DND-41 (cell line): ENCODE measurements at places on chromosomes 3 and 15.

DNA sequence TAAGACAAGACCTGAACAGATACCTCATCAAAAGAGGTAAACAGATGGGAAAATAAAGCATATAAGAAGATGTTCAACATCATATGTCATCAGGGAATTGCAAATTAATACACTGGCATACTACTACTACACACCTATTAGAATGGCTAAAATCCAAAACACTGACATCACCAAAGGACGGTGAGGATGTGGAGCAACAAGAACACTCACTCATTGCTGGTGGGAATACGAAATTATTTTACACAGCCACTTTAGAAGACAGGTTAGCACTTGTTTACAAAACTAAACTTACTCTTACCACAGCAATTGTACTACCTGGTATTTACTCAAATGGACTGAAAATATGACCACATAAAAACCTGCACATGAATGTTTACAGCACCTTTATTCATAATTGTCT lies 119.6 kb downstream of the GSK3B start:
- no peak for DNase-seq

DNA sequence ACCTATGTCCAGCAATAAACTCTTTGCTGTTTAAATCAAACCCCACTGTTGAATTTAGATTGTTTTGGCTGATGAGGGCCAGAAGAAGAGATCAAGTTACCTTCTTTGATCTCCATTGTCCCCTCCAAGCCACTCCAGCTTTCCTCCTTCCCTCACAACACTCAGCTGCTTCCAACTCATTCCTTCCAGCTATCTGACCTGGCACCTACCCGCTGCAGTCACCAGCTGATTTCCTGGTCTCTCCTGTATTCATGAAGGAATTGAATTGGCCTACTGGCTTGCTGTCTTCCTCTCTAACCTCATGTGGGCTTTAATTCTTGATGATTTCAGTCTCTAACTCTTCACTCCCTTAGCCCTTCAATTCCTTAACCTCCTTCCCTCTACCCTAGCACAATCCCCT lies 40.8 kb upstream of the ABHD17C start:
- no peak for DNase-seq

- no peak for DNase-seq
Measured at GRCh38 chr3:50164984-50165909, 10.1 kb downstream of the SEMA3F start.

DNA sequence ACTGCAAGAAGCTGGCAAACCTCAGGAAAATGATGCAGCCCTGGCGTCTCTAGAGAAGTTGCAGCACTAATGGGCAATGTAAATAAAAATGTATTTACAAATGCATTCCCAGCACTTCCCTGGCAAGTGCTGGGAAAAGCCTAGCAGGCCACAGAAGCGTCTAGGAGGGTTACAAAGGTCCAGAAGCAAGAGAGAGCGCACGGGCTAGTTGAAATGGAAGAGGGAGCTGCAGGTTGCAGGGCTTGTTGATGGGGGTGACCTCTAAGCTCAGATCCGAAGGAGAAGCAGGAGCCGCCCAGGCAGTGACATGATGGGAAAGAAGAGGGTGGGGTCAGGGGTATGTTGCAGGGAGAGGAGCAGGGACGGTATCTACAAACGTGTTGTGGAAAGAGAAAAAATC lies 2.7 kb upstream of the KNL1 start:
- no peak for DNase-seq

GRCh38 chr3:189270248-189270832 lies 98.6 kb downstream of the TPRG1 start:
- peak; percentile 39 for DNase-seq

DNA sequence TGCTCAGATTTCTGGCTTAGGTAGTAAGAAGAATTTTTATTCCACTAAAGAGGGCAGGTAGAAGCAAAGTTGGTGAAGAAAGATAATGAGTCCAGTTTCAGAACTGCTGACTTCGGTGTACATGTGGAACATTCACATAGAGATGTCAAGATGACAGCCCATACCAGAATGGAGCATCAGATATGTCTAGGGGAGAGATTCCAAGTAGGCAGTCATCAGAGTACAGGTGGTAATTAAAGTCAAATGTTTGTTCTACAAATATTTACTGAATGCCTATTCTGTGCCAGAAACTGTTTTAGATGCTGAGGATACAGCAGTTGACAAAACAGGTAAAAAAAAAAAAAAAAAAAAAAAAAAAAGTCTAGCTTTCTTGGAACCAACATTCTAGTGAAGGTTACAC lies 81.9 kb downstream of the FGF12 start:
- no peak for DNase-seq

DNA sequence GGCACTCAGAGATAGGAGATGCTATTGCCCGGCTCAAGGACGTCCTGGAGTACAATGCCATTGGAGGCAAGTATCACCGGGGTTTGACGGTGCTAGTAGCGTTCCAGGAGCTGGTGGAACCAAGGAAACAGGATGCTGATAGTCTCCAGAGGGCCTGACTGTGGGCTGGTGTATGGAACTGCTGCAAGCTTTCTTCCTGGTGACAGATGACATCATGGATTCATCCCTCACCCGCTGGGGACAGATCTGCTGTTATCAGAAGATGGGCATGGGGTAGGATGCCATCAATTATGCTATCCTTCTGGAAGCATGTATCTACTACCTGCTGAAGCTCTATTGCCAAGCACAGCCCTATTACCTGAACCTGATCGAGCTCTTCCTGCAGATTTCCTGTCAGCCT lies 26.4 kb downstream of the BCL2A1 start:
- DNase-seq: no peak

DNA sequence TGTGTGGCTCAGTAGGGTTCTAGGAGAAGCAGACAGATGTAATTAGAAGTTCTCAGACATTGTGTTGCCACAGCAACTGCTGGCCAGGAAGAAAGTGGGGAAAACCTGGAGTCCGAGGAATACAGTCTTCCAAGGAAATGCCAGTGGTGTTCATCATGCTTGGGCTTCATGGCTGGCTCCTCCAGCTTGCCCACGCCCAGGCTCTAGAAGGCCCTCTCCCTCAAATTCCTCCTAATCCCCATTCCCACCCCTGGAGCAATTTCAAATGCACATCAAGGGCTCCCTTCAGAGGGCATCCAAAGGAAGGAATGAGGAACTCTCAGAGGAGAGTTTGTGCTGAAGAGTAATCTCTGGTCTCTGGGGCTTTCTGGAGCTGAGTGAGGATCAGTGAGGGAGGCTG lies 21.9 kb downstream of the FSTL1 start:
- DNase-seq: no peak

DNA sequence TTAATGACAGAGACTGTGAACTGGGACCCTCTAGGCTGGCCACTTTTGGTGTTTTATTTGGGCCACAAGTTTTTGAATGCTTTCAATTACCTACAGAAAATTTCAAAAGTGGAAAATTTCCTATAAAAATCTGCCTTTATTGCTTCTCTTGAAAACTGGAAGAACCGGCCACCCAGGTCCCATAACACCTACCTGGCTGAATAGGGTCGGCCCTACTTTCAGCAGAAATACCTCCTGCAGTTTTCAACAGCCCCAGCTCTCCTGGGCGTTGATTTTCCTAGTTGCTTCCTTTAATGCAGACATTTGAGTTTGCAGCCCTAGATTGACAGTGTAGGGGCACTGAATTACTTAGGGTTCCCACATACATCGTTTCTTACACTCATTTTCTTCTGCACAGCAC lies 719 bp upstream of the SRPRB start:
- no peak for DNase-seq

- no peak for DNase-seq
Measured at GRCh38 chr3:185737740-185738680, 86.8 kb downstream of the IGF2BP2 start.

DNA sequence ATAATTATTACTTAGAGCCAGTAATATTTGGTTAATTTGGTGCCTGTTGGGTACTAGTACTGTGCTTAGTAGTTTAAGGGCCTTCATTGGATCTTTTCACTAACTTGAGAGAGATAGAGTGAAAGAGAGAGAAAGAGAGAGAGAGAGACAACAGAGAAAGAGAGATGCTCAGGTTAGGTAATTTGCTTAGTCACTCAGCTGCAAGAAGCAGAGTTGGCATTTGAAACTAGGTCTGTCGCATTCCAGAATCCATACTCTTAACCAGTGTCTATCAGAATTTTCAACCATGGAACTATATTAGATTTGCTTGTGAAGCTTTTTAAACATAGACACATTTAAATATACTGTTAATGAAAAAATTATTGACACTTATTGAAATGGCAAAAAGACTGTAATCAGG lies 31.1 kb upstream of the NUDT16 start:
- no peak for DNase-seq

- DNase-seq: no peak
Measured at GRCh38 chr3:8561370-8561769, 59.7 kb downstream of the LMCD1 start.

GRCh38 chr3:152385761-152386160 lies 117.0 kb downstream of the MBNL1 start:
- no peak for DNase-seq

DNA sequence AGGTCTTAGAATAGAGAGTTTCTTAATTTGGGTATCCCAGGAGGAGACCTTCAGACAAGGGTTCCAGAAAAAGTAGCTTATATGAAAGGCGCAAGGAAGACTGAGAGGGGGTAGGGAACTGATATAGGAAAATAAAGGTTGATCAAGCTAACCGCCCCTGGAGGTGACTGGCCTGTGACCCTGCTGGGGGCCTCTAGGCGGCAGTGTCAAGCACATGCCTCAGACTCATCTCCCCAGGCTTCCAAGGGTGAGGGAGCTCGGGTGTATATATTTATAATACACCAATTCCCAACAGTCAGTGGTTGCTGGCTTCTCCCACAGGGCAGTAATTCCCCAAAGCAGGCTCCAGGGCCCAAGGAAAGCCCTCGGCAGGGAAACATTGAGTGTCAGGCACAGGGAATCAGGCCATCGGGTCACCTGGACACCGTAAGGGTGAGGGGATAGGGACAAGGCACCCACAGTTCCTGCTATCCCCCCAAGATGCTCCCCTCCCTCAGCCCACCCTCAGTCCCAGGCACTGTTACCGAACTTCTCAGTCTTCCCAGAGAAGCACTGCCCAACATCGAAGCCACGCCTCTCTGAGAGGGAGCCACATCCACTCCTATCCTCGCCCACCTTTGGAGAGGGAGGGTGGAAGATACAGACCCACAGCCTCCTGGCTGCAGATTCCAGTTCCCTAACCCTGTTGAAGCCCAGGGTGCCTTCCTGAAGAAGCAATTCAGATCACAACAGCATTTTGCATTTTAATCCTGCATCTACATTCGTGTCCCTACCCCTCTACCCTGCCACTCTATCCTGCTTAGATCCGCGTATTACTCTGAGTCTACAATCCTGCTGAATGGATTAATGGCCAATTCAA lies 19.5 kb upstream of the CAV3 start:
- no peak for DNase-seq

DNA sequence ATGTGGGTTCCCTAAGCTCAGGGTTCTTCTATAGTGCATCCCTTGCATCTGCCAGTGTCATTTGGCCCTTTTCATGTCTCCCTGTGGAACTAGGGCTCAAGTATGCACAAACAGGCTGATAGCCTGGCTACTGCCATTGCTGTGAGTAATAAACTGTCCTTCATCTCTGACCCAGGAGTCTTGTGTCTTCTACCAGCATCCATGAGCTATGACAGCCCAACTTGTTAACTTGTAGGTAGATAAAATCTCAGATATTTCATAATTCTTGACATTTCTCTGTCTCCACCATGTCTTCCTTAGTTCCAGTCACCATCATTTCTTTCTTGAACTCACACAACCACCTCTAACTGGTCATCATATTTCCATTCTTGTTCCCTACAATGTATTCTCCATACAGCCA lies 19.5 kb upstream of the BCL2L10 start:
- no peak for DNase-seq

DNA sequence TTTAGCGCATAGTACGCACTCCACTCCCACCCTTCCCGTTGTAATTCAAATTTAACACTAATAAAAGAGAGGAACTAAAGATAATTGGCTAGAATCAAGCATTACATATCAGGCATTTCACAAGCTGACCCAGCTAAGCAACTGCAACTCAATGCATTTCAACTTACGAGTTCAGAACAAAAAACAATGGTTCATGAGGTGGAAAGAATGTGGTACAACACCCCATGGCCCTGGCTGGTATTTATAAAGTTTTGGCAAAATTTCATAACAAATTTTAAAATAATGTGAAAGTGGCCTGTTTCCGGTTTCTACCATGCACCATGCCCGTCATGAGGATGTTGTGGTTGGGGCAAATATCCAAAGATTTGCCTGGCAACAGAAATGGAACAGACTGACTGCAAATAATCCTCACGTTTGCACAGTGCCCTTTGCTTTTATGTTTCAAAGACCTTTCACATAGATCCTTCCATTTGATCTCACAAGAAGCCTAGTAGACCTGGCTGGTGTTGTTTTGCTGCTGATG lies 455.3 kb upstream of the NR2F2 start:
- DNase-seq: peak; percentile 74

GRCh38 chr15:42984493-42985034 lies 64.0 kb upstream of the TTBK2 start:
- DNase-seq: no peak

DNA sequence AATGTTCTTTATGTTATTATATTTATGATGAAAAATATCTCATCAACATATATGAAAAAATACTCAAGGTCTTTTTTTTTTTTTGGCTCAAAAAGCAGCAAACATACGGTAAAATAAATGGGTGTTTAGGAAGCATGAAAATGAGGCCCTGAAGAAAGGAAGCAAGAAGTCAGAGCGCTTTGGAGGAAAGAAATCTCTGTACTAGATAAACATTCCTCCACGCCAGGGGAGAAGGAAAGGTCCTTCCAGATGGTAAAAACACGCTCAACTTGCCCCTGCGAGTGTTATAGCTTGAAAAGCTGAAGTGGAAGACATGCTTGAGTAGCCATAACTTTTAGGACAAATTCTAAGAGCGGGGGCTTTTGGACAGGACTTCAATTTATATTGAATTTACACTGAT lies 52.9 kb downstream of the FEM1B start:
- DNase-seq: no peak

DNA sequence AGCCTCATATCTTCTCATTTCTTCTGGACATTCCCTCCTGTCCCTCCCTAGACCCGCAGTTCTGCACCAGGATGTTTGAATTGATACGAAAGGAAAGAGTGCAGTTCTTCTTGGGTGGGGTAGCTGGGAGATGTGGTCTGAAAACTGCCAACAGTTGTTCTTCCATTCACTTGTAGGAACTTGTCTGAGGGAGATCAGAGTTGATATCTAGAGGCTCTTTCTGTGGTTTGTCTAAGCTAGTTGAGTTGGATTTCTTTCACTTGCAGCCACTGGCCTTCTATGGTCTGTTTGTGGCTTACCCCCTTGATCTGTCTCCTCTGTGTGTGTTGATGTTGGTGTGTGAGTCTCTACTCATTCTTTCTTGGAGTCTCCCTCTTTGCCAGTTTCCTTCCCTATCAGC lies 42.5 kb upstream of the PIK3CB start:
- DNase-seq: no peak
